NCI-H1417 treated with DMSO at 0.1 percent for 48 hours (cell line): ENCODE measurements at places on chromosomes 3 and 15.

DNA sequence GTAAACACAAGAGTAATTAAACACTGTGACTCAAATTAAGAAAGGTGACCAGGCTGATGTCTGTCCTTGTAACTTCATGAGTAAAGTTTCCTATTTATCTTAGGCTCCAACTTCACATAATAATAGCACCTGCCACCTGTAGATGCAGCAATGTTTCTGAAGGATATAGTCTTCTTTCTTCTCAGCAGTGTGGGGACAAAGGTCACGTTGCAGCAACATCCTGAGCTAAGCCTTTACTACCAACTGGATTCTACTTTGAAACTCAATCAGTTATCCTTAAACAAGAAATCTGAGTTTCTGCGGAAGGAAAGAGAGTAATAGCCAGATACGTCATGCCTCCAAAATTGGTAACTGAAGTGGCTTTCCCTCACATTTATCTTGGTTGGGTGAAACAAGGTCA is 253.1 kb downstream of the RBMS3 start:
- DNase-seq, result no peak

- no peak for DNase-seq
Measured at GRCh38 chr3:30655187-30655812, 48.9 kb downstream of the TGFBR2 start.

DNA sequence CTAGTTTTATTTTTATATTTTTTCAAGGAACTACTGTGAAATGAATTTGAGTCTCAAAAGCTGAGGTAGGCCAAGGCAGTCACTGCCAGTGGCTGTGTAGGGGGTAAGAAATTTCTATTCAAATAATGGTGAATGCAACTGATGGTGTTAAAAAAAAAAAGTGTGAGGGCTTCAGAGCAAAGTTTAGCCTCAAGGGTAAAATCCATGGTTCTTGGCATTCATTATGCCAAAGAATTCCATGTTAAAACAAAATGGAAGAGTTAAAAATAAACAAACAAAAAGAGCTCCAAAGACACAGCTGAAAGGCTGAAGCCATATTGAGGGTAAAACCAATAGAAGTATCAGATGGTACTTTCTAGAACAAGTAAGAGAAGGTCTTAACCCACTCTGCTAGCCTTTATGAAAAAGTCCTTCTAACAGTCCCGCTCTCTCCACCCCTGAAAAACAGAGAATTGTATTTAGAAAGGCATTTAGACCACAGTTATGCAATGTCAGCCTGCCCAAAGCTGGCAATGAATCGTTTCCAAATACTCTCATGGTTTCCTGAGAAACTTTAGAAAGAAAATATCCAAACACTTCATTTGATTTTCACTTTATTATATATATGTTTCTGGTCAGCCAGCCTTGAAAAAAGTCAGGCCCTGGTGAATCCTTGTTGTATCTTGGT is 158.4 kb upstream of the GMNC start:
- no peak for DNase-seq

- no peak for DNase-seq
Measured at GRCh38 chr3:156298014-156298413, 177.6 kb downstream of the KCNAB1 start.

- no peak for DNase-seq
Measured at GRCh38 chr3:57142411-57142723, 22.8 kb downstream of the IL17RD start.
